DMS 273 treated with DMSO at 0.1 percent for 48 hours (cell line): ENCODE measurements at places on chromosomes 1 and 21.

GRCh38 chr21:41894922-41895557 is 15.9 kb upstream of the PRDM15 start:
- no peak for DNase-seq

DNA sequence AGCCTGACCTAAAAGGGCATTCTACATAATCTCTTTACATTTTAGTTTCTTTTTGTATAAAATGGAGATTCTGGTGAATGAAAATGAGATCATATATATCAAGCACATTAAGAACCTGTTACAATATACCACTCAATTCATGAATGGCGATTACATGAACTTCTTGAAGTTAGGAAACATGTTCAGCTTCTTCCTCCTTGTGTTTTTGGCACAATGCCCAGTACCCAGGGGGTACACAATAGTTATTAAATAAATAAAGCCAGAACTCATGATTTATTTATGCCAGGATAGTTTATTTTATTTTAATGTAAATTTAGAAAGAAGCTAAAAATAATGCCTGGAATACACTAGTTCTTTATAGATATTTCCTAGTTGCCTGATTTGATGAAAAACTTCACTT is 186.0 kb upstream of the PTGFR start:
- DNase-seq, result no peak

DNA sequence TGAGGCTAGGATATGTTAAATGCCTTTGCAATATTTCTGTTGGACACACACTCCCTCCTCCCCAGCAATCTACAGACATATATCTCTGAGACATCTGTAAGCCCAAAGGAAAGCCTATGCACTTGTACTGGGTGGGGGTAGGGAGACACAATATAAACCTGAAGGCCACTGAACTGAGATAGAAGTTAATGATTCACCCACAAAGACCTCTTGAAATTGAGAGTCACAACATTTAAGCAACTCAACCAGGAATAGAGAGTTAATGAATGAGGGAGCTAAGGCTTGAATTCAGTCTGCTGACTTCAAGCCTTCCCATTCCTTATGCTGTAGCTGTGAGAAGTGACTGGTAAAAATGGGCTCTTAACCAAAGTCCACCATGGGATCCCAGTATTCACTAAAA is 5.0 kb downstream of the OR10J1 start:
- no peak for DNase-seq

GRCh38 chr1:207314816-207315215 is 6.7 kb upstream of the CD55 start:
- DNase-seq, result no peak

GRCh38 chr1:115782571-115783281 is 14.2 kb upstream of the CASQ2 start:
- DNase-seq, result no peak

DNA sequence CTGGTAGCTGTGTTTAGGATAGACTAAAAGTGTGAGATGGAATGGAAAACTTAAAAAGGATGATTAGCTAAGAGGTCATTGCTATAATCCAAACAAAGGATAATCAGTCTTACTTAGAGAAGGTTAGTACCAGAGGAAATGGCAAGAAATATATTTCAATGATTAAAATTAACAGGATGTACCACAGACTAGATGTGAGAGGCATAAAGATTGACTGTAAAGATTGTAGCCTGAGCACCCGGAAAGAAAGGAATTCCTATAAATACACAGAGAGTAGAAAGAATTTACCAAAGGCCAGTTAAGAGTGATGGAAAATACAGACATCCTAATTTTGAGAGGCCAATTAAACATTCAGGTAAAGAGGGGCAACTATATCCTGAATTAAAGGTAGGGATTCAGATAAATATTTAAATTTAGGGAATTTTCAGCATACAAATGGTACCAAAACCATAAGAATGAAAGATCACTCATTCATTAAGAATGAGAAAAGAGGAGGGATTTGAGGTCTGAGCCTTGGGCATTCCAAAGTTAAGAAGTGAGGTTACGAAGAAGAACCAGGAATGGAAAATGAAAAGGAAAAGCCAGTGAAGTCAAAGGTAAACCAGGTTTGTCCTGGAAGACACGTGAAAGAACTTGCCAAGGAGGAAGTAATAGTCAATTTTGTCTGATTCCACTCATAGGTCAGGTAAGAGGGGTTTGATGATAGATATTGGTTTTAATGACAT is 46.4 kb upstream of the RGS1 start:
- DNase-seq, result no peak

DNA sequence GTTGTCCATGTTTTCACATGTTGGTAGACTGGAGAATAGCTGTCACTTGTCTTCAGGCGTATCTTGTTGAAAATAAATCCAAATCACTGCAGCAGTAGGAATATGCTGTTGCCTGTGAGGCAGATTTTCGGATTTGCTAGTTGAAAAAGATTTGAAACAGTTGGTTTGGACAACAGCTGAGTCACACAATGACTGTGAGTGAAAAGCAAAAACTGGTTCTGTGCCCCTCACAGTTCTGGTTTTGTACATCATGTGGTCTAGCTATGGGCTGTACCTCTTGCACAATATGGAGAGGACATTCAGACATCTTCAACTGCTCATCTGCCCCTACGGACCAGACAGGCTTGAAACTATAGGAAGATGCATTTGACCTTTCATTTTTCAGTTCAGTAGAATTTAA is 1.8 kb downstream of the ARF1 start:
- no peak for DNase-seq

DNA sequence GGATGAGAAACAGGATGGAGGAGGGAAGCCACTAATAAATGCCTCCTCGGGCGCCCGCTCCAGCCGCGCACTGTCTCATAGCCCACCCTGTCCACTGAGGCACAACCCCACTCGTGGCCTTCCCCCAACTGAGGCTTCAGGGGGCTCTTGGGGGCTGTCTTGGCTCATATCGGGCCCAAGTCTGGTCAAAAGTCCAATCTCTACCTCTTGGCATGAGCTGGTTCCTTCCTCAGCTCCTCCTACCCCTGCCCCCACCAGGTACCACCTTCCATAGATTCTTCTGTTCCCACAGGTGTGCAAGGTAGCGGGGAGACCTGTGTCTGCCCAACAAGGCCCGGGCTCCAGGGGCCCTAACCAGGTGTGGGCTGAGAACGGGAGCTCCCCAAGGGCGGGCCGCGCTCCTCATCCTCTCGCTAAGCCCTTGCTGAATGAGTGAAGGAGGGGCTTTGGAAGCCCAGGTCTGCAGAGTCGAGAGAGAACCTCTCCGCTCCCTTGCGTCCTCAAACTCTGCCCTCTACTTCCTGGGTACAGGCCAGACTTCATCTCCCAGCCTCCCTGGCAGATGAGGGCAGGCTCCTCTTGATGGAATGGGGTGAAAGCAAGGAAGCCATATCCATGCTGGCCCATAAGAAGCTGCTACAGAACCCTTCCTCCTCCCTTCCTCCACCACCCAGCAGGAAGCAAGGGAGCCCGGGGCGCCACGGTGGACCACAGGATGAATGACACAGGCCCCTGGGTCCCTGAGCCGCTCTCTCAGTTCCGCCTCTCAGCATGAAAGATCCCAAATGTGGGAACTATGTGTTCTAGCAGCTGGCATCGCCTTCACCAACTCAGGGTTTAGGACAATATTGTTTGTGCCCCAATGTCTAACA is 74.7 kb downstream of the PSMG1 start:
- no peak for DNase-seq

DNA sequence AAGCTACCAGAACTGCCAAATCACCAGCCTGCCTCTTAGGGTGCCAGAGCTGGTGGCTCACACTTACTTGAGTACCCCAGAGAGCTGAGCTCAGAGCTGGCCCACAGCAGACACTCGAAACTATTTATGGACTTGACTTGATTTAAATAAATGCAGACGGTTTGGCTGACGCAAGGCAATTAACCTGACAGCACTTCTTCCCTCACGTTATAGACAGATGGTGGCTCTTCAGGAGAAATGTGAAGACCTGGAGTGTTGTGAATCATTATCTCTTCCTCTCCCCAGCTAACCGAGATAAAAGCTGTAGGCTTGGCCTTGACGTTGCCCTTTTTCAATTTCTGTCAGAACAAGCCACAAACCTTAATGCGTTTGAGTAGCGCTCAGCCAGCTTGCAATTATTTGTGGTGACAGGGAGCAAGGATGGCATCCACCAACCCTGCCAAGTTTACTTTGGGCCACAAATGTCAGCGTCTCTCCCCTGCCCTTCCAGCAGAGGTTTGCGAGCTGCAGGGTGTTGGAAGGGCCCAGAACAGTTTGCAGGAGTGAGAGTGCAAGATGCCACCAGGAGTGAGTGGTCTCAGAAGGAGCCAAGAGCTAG is 34.0 kb upstream of the BCAR3 start:
- DNase-seq, result peak; percentile 10

DNA sequence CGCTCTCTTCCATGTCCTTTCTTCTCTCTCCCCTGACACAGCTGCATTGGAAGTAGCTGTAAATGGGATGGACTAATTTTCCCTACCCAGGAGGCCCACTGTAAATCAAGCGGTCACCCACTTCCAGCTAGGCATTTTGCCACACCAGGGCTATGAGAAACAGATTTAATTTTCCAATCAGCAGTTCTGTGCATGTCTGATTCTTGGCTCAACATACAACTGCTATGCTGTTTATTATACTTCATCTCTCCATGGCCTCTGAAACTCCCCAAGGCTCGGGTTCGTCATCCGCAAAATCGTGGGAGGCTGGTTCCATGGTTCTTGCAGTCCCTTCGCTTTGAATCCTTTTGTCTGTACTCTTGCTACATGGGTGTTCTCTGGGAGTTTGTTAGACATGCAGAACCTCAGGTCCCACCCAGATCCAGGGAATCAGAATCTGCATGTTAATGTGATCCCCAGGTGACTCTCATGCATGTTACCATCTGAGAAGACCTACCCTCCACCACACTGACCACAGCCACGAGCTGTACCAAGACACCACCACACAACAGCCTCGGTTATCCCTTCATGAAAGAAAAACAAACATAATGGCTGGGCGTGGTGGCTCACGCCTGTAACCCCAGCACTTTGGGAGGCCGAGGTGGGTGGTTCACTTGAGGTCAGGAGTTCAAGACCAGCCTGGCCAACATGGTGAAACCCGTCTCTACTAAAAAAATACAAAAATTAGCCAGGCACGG is 190.5 kb downstream of the GABPA start:
- DNase-seq, result no peak

GRCh38 chr1:218281285-218281684 is 3.8 kb upstream of the RRP15 start:
- no peak for DNase-seq

DNA sequence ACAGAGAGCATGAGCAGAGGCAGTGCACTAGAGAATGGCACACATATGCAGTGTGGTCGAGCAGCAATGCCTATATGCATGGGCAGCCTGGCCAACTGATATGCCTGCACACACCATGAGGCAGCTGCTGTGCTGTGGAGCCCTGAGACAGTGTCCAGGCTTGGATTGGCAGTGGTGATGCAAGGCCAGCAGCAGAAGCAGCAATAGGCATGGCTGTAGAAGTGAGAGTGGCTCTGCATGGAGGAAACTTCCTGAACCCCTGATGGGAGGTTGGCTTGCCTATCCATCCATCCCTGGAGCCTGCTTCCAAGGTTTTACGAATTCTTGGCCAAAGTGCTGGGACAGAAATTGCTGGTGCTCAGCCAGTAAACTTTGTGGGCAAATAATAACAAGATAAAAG is 89.7 kb downstream of the DIRAS3 start:
- DNase-seq, result no peak

DNA sequence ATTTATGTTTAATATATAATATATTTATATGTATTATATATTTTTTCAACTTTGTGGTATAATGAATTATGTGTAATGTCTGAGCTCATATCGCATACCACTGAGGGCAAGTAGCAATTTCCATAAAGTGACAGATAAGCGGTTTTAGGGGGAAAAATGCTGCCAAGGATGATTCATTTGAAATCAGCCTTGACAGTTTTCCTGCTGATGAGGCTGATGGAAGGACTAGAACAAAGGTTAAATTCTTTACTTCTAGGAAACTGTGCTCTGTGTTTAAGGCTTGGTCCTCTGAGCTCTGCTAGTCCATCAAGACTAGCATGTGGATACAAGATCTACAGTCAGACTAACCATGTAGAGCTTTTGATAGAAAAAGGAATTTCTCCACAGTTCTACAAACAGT is 19.3 kb upstream of the DDAH1 start:
- DNase-seq, result no peak

DNA sequence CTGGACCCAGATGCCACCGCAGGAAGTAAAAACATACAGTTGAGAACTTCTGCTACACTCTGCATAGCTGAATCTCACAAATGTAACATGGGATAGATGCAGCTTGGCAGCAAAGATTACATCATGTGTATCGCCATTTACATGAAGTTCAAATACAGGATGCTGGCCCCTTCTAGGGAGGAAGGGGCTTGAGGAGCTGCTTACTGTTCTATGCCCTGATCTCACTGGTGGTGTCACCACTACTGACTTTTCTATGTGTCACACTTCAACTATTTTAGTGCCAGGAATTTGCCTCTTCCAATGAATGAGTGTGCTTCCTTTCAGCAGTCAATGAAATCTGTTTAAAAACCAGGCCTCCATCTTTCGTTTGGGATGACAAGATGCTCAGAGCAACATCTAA is 31.1 kb downstream of the MRAP start:
- no peak for DNase-seq

DNA sequence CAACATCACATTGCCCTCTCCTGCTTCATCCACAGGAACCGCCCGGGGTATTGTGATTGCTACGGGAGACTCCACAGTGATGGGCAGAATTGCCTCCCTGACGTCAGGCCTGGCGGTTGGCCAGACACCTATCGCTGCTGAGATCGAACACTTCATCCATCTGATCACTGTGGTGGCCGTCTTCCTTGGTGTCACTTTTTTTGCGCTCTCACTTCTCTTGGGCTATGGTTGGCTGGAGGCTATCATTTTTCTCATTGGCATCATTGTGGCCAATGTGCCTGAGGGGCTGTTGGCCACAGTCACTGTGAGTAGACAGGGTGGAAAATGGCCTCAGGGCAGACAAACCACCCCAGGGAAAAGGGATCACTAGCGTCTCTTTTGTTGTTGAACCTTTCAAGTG is 12.7 kb downstream of the ATP1A4 start:
- DNase-seq, result no peak

GRCh38 chr21:33259428-33259827 is 6.7 kb upstream of the IL10RB start:
- DNase-seq, result no peak

- DNase-seq, result peak; percentile 41
Observed at GRCh38 chr1:163195728-163196448, 6.8 kb downstream of the RGS5 start.

DNA sequence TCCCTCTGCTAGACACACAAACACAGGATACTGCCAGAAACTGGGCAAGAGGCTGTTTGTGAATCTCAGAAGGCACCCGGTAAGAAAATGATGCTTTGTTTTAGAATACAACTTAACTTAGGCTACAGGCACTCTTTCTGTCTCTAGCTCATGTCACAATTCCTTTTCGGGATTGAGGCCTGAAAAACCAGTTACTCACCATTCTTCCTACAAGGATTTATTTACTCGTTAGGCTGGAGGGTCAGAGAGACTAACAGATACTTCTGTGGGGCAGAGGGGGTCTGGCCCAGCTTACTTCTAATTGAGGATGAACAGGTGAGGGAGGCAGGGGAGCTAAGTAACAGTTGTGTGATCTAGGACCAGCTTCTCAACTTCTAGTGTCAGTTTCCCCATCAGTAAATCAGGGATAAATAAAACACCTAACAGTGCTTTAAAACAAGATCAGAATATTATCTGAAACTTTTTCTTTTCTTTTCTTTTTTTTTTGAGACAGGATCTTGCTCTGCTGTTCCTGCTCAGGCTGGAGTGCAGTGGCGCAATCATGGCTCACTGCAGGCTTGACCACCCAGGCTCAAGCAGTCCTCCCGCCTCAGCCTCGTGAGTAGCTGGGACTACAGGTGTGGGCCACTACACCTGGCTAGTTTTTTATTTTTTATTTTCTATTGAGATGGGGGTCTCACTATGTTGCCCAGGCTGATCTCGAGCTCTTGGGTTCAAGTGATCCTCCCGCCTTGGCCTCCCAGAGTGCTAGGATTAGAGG is 31.9 kb downstream of the NFYC start:
- DNase-seq, result no peak
